ENCODE measurements at places on chromosomes 7 and 10.

DNA sequence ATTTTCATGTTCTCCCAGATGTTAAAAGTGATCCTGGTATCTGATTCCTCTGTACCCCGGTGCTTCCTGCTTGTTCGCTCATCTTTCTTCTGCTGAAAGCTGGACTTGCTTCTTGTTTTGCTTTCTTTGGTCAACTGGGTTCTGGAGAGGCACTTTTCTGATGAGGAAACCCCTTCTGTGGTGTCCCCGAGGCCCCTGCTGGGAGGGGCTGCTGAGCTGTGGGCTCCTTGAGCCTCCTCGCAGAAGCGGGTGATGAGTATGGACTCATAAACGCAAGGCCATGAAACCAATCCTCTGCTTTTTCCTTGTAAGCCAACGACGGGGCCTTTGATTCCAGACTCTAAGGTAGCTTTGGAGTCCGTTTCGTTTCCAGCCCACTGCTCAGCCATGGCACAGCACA lies 7.8 kb downstream of the WIPI2 start:
- no peak overlapping the region for H3K27ac ChIP-seq
- no peaks in the 10 kb centered on the region for H3K4me1 ChIP-seq
- H3K4me3 ChIP-seq: no peak overlapping the region
- no peak for DNase-seq
- no peaks in the 10 kb centered on the region for H3K27me3 ChIP-seq
- peaks cover 10% of the 10 kb centered on the region for H3K36me3 ChIP-seq

DNA sequence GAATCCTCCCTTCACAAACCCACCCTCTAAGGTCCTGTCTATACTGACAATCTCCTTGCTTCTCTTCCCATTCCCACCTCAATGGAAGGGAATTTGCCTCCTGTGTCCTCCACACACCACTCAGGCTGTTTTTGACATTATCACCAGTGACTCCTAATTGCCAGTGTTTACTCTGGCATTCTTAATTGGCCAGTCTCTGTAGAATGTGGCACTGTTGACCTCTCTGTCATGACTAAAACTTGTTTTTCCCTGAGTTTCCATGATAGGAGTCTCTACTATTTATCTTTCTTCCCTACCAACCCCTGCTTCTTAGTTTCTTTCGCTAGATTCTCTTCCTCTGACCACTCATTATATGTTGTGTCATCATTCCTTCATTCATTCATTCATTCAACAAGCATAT lies 12.1 kb downstream of the SLC16A12 start:
- H3K27ac ChIP-seq: no peak overlapping the region
- H3K36me3 ChIP-seq: no peaks in the 10 kb centered on the region
- H3K27me3 ChIP-seq: no peaks in the 10 kb centered on the region
- DNase-seq: no peak

- H3K27me3 ChIP-seq: no peaks in the 10 kb centered on the region
- H3K36me3 ChIP-seq: no peaks in the 10 kb centered on the region
- no peaks in the 10 kb centered on the region for H3K4me1 ChIP-seq
- H3K4me3 ChIP-seq: no peak overlapping the region
- DNase-seq: no peak
Measured at GRCh38 chr10:33739031-33739430, 404.6 kb upstream of the NRP1 start.

- no peak for DNase-seq
- H3K27ac ChIP-seq: no peak overlapping the region
- H3K27me3 ChIP-seq: no peaks in the 10 kb centered on the region
- H3K4me1 ChIP-seq: no peaks in the 10 kb centered on the region
- no peaks in the 10 kb centered on the region for H3K36me3 ChIP-seq
Measured at GRCh38 chr10:18381679-18382078, 241.5 kb downstream of the CACNB2 start.

GRCh38 chr7:45654341-45654740 lies 80.2 kb downstream of the ADCY1 start:
- H3K27me3 ChIP-seq: no peaks in the 10 kb centered on the region
- H3K4me3 ChIP-seq: no peak overlapping the region
- no peak overlapping the region for H3K27ac ChIP-seq
- DNase-seq: no peak

- H3K27me3 ChIP-seq: no peaks in the 10 kb centered on the region
- no peaks in the 10 kb centered on the region for H3K36me3 ChIP-seq
- no peak for DNase-seq
- no peaks in the 10 kb centered on the region for H3K4me1 ChIP-seq
Measured at GRCh38 chr7:77403957-77404356, 12.2 kb downstream of the GSAP start.

GRCh38 chr10:5283305-5284158 lies 81.2 kb upstream of the UCN3 start:
- H3K4me1 ChIP-seq: peaks cover 20% of the 10 kb centered on the region
- DNase-seq: no peak
- no peaks in the 10 kb centered on the region for H3K27me3 ChIP-seq
- no peaks in the 10 kb centered on the region for H3K36me3 ChIP-seq
- H3K27ac ChIP-seq: no peak overlapping the region
- no peak overlapping the region for H3K4me3 ChIP-seq

GRCh38 chr7:36653008-36653662 lies 71.2 kb downstream of the AOAH start:
- DNase-seq: no peak
- H3K27me3 ChIP-seq: no peaks in the 10 kb centered on the region
- no peaks in the 10 kb centered on the region for H3K36me3 ChIP-seq
- no peak overlapping the region for H3K4me3 ChIP-seq
- no peaks in the 10 kb centered on the region for H3K4me1 ChIP-seq

DNA sequence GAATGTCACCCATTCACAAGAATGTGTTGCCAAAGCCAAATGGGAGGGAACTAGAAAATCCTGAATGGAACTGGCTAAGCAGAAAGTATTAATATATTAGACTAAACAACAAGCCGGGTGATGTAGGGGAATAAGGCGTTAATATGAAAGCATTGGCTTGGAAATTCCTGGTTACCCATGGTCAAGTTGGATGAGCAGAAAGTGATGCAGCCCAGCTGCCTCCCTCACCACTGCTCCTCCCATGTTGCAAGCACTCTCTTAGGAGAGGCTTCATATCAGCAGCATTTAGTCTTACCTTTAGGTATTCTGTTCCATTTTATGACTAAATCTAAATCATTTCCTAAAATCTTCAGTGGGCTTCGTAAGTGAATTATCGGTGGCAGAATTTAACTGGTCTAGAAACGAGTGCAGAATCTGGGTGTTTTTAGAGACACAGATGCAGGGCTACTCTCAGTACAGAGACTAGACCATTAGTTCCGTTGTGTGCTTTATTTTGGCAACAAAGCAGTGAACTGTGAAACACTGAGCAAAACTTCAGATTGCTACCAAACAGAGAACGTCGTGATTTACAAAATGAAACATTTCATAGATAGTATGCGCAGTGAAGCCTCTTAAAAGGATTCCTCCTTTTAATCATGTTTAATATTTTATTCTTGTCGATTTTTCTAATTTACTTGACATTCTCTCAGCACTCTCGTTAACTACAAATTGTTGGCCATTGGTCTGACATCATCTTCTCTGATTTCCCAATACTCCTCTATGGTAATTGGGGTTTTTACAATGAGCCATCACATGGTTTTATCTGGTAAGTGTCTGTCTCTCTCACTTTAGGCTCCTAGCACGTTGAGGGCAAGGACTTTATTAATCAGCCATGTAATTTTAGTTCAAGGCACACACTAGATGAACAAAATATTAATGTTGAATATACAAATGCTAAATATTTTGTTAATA lies 22.0 kb upstream of the HGF start:
- no peak overlapping the region for H3K27ac ChIP-seq
- no peaks in the 10 kb centered on the region for H3K36me3 ChIP-seq
- no peak for DNase-seq

DNA sequence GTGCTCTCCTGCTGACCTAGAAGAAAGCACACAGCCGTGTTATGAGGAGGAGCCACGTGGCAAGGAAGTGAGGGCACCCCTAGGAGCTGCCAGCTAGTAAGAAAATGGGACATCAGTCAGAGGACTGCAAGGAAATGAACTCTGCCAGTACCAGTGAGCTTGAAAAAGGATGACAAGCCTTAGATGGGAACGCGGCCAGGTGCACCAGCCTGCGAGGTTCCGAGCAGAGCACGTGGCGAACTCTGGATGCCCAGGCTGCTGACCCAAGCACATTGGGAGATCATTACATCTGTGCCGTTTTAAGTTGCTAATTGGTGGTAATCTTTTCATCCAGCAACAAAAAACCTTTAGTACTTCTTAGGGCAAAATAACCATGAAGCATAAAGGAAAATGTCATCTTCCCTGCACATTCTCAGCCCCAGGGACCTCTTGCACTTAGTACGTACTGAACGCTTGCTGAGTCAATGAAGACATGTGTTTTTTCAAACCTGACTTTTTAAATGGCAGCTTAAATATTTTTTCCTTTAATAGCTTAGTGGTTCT lies 69.4 kb downstream of the AMZ1 start:
- peaks cover 56% of the 10 kb centered on the region for H3K4me1 ChIP-seq
- H3K4me3 ChIP-seq: no peak overlapping the region
- H3K27ac ChIP-seq: peak overlapping the region; percentile 86
- DNase-seq: no peak

DNA sequence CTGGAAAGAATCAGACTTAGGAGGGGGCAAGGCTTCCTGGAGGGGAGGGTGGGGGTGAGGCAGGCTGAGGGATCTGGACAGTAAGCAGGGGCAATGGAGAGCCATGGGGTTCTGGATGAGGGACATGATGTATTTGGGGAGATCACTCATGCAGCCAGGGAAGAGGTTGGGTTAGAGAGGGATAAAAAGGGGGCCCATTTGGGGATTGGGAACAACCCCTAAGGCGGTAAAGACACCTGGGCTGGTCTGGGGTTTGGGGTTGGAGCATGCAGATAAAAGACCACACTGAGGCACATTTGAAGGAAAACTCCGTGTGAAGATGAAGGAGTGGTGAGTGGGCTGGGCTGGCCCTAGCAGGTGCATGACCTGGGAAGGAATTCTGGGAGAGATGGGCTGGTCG lies 30.8 kb downstream of the HIF1AN start:
- H3K27me3 ChIP-seq: peaks cover 9% of the 10 kb centered on the region
- DNase-seq: no peak
- H3K36me3 ChIP-seq: no peaks in the 10 kb centered on the region

DNA sequence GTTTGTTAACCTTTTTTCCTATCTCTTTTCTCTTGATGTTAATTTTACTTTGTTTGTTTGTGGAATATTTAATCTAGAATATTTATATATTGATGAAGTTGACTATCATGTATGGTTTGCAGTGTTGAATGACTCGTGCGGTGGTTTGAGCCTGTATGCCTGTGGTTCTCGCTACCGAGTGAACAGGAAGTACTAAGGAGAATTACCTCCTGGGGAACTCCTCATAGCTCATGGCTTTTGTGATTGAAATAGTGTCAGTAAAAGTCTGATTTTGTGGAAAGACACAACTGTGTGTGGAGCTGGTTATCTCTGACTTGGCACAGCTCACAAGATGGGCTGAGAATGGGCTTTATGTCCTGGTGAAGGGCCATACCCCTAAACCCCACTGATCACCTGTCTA lies 498.6 kb downstream of the GLRX3 start:
- H3K4me1 ChIP-seq: no peaks in the 10 kb centered on the region
- no peaks in the 10 kb centered on the region for H3K27me3 ChIP-seq
- no peak for DNase-seq
- H3K27ac ChIP-seq: no peak overlapping the region
- no peak overlapping the region for H3K4me3 ChIP-seq
- no peaks in the 10 kb centered on the region for H3K36me3 ChIP-seq

- peak overlapping the region; percentile 80 for H3K4me3 ChIP-seq
- no peaks in the 10 kb centered on the region for H3K27me3 ChIP-seq
- peak overlapping the region; percentile 96 for H3K27ac ChIP-seq
- H3K36me3 ChIP-seq: peaks cover 35% of the 10 kb centered on the region
Measured at GRCh38 chr10:12194752-12195271, 879 bp downstream of the NUDT5 start.

- DNase-seq: no peak
- no peak overlapping the region for H3K27ac ChIP-seq
- no peak overlapping the region for H3K4me3 ChIP-seq
Measured at GRCh38 chr7:149831741-149832219, 6.4 kb upstream of the ZNF862 start.

DNA sequence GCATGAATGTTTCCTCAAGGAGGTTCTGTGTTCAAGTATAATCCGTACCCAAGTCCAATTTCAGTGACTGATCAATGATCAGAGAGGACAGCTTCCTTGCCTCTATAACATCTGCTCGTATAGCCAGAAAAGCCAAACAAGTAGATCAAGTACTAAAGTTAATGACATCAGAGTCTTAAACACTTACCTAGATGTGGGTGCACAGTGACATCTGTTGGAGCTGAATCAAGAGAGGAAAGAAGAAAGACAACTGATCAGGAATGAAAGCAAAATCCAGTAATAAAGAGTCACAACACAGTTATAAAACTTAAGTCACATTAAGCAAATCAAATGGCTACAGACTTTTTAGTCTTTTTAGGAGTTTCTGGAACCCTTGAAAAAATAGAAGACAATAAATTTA lies 236.5 kb downstream of the RELN start:
- no peaks in the 10 kb centered on the region for H3K4me1 ChIP-seq
- no peaks in the 10 kb centered on the region for H3K36me3 ChIP-seq
- H3K27me3 ChIP-seq: no peaks in the 10 kb centered on the region
- no peak overlapping the region for H3K27ac ChIP-seq
- no peak for DNase-seq
- no peak overlapping the region for H3K4me3 ChIP-seq
